ENCODE measurements at places on chromosomes 7 and 10. TPM values are rescaled to one million over a fixed set of nuclear protein-coding genes. Genes with fewer than 3 reads are reported as not detected.
A peak's percentile ranks its signal among the peaks of the same experiment; 100 is the strongest.

Gene VWC2
- not detected for polyA plus RNA-seq

Gene TCF7L2
- 0.38 TPM for polyA plus RNA-seq

Gene DNAJB6
- 123 TPM for polyA plus RNA-seq

Gene WDR91
- polyA plus RNA-seq: 4.7 TPM

Gene ZNF117
- polyA plus RNA-seq: 0.82 TPM

Gene PALD1
- polyA plus RNA-seq: not detected

Gene OGDHL
- polyA plus RNA-seq: not detected

Gene IDI2
- polyA plus RNA-seq: not detected

Gene OR2A1
- not detected for polyA plus RNA-seq

Gene ZNF485
- 5.2 TPM for polyA plus RNA-seq

Gene IFIT5
- polyA plus RNA-seq: 12.5 TPM

DNA sequence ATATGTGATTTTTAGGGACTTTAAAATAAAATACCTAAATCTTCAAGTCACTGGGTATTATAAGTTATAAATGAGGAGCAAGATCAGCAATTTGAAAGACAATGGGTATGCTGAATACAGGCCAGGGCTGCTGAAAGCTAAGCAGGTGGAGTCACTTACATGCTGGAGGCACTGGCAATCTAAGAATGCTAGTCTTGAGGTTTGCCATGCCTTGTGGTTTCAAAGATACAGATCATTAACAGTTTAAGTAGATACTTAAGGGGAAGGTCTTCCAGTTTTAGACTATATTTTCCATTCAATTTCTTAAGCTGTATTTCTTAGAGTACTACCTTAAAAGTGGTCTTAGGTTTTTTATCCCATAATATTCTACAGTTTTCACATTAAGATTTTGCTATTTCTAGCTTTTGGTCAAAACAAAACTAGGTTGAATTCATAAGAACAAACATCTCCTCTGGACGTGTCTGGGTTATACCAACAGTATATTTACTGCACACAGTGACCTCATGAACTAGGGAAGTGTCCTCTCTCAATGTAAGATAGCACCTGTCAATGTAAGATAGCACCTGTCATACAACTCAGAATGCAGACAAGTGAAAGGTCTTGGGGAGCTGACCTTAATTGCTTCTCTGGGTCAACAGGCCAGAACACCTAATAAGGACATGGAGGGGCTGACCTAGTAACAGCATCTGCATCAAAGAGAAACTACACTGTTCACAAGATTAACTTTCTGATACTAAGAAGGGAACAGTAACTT, 2.0 kb downstream of the SRI start:
- DNase-seq: peak; percentile 16

DNA sequence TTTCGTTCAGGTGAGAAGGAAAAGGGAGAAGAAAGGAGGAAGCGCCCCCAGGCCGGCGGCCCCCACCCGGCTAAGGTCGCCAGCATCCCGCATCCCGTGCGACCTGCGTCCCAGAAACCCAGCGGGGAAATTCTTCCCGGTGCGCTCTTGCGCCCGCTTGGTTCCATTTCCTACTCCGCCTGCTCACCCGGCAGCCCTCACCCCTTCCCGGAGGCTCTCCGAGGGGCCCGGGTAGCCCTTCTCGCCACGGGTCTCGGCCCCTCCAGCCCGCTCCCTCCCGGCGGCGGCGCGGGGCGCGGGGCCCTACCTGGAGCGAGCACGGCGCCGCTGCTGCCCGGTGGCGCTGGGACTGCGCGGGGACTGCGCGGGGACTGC, at the start of gene PRKCQ:
TSS of gene PRKCQ (minus strand) at position 373 of the 375 bp plus-strand sequence. CDS start 65,141 bp downstream, outside the sequence.
- DNase-seq: no peak

DNA sequence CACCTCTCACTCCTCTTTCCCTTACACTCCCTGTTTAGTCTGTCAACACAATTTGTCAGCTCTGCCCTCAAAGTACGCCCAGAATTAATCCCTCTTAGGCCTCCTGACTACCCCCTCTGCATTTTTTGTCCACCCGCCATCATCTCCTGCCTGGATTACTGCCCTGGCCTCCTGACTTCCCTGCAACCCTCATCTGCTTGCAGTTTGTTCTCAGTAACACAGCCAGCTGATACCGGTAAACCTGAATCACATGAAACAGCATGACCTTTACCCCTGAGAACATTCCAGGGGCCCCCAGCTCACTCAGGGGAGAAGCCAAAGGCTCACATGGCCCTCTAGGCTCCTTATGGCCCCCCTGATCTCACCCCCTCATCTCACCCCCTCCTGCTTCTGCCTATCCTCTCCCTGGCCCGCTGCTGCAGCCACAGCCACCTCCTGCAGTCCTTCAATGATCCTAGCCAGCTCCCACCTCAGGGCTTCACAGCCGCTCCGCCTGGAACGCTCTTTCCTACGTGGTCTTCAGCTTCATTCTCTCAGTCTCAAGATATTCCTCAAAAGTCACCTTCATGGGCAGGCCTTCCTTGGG, 8.9 kb downstream of the C10orf53 start:
- no peak for DNase-seq

GRCh38 chr7:84624927-84625326, 430.3 kb upstream of the SEMA3A start:
- no peak for DNase-seq

- DNase-seq: no peak
Observed at GRCh38 chr7:151095123-151095797, 9.0 kb downstream of the AGAP3 start.

- DNase-seq: no peak
Observed at GRCh38 chr10:121159670-121160069, 308.5 kb downstream of the WDR11 start.

DNA sequence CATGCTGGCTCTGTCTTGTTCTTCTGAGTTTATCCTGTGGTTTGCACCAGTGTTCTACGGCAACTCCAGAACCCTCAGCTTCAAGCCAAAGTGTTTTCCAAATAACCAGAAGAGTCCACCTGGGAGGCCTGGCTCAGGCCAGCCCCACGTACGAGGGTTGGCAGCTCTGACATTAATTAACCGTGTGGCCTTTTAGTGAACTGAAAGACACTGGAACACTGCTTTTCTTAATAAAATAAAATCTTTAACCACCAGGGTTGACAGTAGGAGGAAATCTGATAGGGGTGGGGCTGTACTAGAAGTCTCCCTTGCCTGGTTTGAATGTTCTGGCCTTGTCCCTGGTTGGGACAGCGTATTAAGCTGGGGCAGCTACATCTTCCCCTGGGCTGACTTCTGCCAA, 64.9 kb downstream of the SYPL1 start:
- no peak for DNase-seq

DNA sequence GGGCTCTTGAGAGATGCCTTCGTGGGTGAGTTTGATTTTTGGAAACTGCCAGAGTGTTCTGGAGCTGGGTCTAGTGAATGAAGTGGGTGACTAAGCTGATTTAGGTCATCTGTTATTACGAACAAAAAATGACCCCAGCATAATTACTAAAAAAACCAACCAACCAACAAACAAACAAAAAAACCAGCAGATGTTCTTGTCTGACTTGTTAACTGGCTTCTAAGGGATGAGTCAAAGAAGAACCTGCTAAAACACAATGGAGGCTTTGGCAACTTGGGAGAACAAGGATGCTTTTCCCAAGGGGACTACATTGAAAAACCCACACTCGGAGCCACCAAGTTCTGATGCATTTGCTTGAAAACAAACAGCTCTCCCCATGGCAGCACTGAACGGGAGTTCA, 11.5 kb downstream of the TACR2 start:
- no peak for DNase-seq

- no peak for DNase-seq
Observed at GRCh38 chr7:106231856-106232490, 52.8 kb downstream of the NAMPT start.

GRCh38 chr7:37287131-37287855, 161.4 kb downstream of the ELMO1 start:
- no peak for DNase-seq

GRCh38 chr10:32577448-32577847, 131.5 kb downstream of the CCDC7 start:
- DNase-seq: no peak

DNA sequence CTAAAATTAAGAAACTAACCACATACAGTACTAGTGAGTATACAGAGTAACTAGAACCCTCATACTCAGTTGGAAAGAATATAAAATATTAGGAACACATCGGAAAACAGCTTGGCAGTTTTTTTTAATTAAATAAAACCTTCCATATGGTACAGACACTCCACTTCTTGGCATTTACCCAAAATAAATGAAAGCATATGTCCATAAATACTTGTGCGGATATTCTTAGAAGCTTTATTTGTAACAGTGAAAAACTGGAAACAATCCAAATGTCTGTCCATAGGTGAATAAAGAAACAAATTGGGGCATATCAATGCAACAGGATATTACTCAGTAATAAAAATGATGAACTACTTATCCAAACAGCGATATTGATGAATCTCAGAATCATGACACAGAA, 410.0 kb downstream of the HTR7 start:
- no peak for DNase-seq

DNA sequence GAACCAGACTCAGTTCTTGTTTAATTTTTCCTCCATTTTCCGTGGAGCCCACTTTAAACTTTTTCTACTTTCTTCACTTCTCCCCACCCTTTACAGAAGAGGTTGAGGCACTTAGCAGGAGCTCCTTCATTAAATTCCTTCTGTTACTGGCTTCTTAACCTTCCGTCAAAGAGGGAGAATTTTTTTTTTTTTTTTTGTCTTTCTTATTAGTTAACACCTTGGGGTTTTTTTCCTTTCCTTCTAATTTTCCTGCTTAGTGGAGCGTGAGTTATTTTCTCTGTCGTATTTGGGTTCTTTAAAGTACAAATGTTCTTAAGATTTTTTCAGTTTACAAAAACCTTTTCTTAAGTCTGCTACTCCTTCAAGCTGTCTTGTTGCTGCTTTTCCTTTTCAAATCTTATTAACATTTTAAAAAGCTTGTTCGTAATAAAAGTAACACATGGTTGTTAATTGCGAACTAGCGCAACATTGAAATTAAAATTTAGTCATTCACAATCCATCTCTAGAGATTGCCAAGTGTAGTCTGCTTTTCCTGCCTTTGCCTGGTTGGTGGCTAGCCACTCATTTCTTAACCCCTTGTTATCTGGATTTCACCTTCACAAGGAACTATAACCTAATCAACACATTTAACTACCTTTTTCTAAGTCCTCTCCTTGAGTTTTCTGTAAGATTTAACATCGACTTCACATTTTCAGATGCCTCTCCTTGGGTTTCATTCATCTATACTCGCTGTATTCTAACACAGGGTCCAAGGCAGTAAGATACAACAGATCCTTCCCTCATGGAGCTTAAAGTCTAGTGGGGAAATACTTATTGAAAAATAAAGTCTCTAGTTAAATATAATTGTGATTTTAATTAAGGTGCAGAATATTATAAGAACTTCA, 2.0 kb downstream of the BMPR1A start:
- no peak for DNase-seq

DNA sequence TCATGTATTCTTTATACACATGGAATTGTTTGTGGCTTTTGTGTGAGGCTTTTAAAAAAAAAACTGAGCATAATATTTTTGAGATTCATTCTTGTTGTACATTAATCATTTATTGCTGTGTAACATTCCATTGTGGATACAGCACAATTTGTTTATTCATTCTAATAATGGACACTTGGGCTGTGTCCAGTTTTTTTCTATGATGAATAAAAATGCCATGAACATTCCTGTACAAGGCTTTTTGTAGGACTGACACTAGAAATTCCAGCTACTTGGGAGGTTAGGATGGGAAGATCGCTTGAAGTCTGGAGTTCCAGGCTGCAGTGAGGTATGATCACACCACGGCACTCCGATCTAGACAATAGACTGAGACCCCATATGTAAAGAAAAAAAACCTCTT, 254.3 kb upstream of the CACNA2D1 start:
- DNase-seq: no peak

Measured in CD4-positive, CD25-positive, alpha-beta regulatory T cell (primary cell).